ENCODE measurements at places on chromosomes 5 and 9.

- DNase-seq = no peak
Measured at GRCh38 chr5:124654418-124654817, 92.0 kb downstream of the ZNF608 start.

DNA sequence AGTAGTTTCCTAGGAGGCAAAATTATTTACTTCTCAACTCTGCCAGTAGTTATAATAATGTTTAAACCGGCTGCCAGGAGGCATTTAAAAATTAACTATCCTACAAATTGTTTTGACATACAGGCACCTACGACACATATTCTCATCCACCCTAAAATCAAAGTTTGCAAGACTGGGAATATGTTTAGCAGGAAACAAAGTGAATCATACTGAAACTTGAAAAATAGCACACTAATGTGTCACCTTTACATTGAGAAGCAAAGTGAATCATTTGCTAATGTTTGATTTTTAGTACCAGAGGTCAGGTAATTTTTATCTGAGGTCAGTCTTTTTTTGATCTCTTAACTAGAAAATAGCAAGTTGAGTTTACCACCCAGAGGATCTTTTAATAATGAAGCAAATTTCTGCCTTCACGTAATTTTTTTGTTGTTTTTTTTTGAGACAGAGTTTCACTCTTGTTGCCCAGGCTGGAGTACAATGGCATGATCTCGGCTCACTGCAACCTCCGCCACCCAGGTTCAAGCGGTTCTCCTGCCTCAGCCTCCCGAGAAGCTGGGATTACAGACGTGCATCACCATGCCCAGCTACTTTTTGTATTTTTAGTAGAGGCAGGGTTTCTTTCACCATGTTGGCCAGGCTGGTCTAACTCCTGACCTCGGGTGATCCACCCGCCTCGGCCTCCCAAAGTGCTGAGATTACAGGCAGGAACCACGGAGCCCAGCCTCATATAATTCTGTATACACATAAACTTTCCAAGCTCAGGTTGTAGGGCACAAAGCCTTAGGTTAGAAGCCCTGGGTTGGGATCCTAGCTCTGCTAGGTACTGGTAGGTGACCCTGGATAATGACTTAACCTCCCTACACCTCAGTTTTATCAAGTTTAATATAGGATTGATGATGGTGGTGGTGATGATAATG, 124.3 kb downstream of the UGCG start:
- no peak for DNase-seq

DNA sequence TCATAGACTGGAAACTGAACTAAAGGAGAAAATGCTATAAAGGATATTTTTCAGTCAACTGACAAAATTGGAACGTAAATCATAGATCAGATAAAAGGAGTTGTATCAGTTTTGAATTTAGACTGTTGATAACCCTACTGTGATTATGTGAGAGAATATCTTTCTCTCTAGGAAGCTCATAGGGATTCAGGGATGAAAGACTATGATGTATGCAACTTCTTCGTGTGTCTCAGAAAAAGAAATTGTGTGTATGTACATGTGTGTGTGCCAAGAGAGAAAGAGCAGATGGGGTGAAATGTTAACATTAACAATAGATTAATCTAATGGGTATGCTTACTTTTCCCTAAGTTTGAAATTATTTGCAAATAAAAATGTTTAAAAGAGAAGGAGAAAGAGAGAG, 30.7 kb upstream of the C5orf58 start:
- DNase-seq = no peak

- no peak for DNase-seq
Measured at GRCh38 chr5:139676951-139677735, 29.0 kb downstream of the CXXC5 start.

GRCh38 chr5:34034534-34035327, 8.3 kb downstream of the C1QTNF3 start:
- no peak for DNase-seq

- no peak for DNase-seq
Measured at GRCh38 chr9:81557452-81558090, 131.8 kb downstream of the TLE1 start.

- DNase-seq = peak; percentile 95
Measured at GRCh38 chr9:127921557-127922120, 4.8 kb upstream of the ST6GALNAC4 start.

GRCh38 chr5:148682058-148683026, 28.0 kb upstream of the HTR4 start:
- no peak for DNase-seq

DNA sequence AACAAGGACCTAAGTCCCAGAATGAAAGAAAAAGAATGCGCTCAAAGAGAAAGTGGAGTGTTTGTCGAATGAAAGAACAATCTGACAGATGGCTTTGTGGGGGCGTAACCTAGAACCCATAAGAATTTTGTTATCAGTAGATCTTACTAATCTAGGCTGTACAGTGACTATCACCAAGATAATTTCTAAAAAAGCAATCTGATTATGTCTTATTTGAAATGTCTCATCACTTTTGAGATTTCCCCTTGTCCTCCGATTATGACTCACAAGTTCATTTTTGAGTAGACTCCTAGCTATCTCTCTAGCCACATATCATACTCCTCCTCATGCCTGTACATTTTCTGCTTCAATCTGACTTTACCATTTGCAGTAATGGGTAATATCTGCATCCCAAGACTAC, 135.6 kb upstream of the SMARCA2 start:
- no peak for DNase-seq

- no peak for DNase-seq
Measured at GRCh38 chr5:16953729-16954128, 17.6 kb upstream of the MYO10 start.

- no peak for DNase-seq
Measured at GRCh38 chr5:122656160-122656559, 118.7 kb upstream of the SNX2 start.

- no peak for DNase-seq
Measured at GRCh38 chr5:141779503-141779973, 97.5 kb upstream of the ARAP3 start.

GRCh38 chr9:136697821-136698526, 10.7 kb upstream of the AGPAT2 start:
- DNase-seq = no peak

GRCh38 chr5:95866435-95867040, 44.0 kb upstream of the GLRX start:
- no peak for DNase-seq

GRCh38 chr5:154470137-154470536, 7.9 kb downstream of the HAND1 start:
- no peak for DNase-seq

DNA sequence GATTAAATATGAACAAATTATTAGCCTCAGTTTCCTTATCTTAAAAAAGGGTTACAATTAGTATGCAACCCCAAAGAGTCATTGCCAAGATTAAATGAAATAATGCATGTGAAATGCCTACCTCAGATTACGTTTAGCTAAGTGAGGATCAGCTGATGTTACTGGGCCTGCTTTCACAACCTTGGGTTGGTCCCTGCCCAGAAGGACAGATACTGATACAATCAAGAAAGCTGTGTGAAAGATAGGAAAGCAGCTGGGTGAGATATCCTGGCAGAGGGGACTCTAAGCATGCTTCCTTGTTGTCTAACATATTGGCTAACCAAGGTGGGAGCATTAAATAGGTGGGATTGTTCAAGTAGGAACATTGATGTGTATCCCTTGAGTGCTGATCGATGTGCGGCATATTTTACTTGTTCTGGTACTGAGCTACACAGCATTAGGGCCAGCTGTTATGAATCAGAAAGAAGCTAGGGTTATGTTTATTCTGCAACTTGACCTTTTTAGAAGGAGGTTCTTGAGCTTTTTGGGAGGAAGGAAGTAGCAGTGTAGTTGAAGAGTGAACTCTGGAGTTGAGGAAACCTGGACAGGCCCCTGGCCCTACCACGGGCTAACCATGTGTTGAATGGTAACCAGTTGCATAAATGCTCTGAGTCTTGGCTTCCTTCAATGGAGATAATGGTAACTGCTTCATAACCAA, 28.9 kb downstream of the SNX24 start:
- no peak for DNase-seq

GRCh38 chr9:101265261-101265660, 119.5 kb downstream of the BAAT start:
- no peak for DNase-seq

DNA sequence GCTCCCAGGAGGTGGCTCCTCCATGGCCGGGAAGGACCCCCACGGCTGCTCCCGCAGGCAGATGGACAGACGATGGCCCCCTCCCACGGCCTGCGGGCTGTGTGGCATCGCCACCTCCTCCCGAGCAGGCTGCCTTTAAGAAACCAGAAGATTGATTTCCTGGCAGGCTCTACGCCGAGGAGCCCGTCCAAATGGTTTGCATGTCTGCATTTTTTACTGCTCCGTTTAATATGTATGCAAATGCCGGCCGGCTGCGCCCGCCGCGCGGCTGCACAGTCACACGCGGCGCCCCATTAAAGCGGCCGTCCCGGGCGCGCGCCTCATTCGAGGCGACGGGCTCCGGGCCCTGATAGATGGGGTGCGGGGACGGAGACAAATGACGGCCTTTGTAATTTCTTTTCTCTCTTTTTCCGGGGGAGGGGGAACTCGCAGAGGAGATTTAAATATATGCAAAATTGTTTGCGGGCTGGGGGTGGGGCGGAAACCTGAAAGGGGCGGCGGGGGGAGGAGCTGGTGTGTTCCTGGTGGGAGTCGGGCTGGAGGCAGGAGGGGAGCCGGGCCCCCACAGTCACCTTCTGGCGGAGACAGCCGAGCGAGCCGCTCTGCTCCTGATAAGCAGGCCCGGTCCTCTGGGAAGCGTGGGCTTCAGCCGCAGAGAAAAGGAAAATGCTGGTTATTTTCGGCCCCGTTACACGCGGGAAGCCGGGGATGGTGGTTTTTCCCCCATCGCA, 158.7 kb upstream of the IER5L start:
- peak; percentile 75 for DNase-seq

DNA sequence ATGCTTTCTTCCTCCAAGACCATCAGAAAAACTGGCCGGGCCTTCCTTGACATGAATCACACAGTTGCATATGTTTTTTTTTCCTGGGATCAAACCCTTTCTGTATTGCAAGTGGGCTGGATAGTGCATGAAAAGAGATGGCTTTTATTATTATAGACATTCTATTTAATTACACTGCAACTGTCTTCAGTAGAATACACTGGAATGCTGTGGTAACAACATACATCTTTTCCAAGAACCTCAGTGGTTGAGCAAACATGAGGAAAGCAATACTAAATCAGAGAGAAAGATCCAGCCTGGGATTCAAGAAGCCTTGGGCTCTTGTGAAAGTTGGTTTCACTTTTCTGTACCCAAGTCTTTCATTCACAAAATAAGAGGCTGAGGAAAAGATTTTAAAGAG, 193.0 kb downstream of the DMAC1 start:
- no peak for DNase-seq

DNA sequence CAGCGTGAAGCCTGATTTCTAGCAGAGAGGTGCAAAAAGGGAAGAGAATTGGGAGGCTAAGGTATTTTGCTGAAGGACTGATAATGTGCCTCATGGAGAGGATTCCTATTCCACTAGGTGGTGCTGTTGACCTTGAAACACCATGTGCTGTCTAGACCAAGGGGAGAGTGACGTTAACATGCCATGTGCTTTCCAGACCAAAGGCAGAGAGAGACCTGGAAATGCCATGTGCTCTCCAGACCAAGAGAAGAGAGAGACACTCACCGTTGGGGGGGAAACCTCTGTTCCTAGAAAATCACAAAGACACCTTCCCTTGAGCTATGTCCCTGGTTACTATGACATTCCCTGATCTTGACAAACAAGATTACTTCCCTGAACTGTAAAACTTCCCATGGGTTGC, 286.0 kb upstream of the TUSC1 start:
- no peak for DNase-seq

DNA sequence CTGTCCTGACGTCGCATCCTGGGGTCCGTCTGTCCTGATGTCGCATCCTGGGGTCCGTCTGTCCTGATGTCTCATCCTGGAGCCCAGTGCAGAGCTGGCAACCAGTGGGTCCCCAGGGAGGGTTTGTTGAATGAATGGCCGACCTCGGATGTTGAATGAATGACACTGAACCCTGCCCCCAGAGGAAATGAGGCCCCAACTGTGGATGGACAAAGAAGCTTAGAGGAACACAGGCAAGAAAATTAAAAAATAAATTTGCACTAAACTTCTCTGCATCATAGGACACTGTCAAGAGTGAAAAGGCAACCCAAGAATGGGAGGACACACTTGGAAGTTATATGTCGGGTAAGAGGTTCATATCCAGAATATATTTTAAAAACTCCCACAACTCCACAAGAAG, 47.7 kb upstream of the NOTCH1 start:
- no peak for DNase-seq

- no peak for DNase-seq
Measured at GRCh38 chr9:134660407-134660806, 18.8 kb downstream of the COL5A1 start.

- peak; percentile 59 for DNase-seq
Measured at GRCh38 chr5:16759147-16759773, 142.5 kb upstream of the RETREG1 start.

GRCh38 chr5:123028222-123028621, 8.3 kb downstream of the PPIC start:
- no peak for DNase-seq

GRCh38 chr5:36079200-36079781, 12.6 kb upstream of the UGT3A2 start:
- no peak for DNase-seq

- no peak for DNase-seq
Measured at GRCh38 chr5:79811081-79811480, 121.4 kb downstream of the CMYA5 start.

DNA sequence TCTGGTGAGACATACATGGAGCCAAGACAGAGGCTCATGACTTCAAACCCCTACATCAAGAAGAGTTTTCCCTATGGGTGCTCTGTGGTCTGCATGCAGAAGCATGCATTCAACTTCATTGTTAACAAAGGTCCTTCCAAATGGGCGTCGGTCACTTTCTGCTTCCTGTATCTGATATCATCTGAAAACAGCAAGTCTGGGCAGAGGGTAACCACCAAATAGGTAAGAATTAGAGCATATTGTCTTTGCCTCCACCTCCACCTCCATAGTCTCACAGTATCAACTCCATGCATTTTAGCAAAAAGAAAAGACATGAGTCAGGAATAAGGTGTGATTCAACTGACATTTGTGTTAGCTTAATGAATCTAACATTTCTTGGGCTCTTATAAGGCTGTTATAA, 462.9 kb downstream of the DMRT2 start:
- no peak for DNase-seq

DNA sequence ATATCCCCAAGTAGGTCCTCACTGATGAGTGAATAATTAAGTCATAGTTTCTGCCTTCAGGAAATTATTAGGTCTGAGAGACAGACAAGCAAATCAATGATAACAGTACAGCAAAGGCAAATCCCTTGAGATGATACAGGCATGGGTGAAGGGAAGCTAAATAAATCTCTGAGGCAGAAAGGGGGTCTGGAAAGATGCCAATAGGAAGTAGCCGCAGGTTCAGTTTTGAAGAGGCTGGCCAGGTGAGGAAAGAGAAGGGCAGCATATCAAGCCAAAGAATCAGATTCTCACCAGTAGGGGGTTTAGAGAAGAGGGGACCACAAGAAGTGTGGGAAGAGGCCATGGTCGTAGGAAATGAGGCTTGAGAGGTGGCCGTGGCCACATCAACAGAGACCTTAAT, 85.8 kb downstream of the KIAA1958 start:
- DNase-seq = no peak

- DNase-seq = no peak
Measured at GRCh38 chr9:133714606-133715294, 23.4 kb downstream of the SARDH start.

- no peak for DNase-seq
Measured at GRCh38 chr5:142958944-142959682, 188.9 kb downstream of the ARHGAP26 start.

All from activated CD8-positive, alpha-beta memory T cell treated with anti-CD3 and anti-CD28 coated beads for 24 hours (primary cell).